ENCODE measurements at places on chromosomes 12 and 14.

- no peak for DNase-seq
Observed at GRCh38 chr14:90784621-90785270, 31.5 kb downstream of the TTC7B start.

DNA sequence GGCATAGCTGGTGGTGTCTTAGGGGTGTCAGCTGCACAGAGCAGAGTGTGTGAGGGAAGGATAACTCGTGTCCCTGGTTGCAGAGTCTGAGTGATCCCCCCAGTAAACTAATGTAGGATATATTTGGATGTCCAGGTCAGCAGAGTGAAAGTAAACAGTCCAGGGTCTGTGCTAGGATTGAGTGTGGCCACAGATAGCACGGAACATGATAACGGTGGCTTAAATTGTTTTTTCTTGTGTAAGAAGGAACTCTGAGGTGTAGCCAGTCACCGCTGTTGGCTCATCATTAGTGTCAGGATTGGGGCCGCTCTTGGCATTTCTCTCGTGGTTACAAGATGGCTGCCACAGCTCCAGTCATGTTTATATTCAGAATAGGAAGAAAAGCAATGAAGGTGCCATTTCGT, 97.3 kb downstream of the DERA start:
- no peak for DNase-seq

DNA sequence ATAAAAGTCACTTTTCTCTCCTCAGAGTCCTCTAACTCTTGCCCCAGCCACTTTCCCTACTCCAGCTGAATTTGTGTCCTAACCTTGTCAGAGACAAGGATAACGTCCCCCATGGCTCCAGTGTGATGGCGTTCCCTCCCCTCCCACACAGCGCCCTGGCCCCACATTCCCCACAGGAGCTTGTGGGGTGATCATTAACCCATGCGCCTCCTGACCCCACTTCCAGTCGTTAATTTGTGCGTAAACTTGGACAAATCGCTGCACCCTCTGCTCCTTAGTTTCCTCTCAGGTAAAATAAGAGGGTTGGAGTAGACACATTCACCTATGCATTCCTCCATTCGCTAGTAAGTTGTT, 22.9 kb upstream of the BCDIN3D start:
- no peak for DNase-seq

DNA sequence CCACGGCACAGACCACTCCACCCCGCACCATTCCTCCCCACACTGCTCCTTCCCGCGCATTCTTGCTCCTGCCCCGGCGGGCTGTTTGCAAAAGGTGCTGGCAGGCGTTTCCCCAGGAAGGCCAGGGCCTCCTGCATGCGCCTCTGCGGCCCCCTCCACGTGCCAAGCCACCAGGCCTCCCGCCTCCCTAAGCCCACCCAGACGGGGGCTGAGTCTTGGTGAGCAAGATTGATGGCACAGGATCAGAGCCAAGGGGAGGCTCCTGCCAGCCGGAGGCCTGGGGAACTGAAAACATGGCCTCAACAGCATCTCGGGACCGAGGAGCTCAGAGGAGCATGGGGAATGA, 328.3 kb upstream of the DIO3 start:
- no peak for DNase-seq

- no peak for DNase-seq
Observed at GRCh38 chr12:118187751-118188435, 52.0 kb downstream of the PEBP1 start.

DNA sequence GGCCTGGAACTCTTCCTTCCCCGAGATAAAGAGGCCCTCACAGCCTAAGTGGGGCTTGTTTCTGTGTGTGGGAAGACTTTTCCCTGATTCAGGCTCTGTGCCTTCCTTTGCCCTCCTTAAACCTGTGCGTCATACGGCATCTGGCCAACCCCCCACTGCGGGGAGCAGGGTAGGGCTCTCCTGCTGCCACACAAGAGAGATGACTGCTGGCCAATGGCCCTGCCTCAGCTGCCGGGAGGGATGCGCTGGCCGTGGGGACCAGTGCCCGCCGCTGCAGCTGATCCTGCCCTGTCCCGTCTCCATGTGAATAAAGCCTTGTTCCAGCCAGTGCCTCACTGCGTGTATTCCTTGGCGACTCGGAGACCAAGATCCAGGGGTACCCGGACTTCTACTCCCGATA, 42.5 kb upstream of the BEGAIN start:
- DNase-seq, result no peak

DNA sequence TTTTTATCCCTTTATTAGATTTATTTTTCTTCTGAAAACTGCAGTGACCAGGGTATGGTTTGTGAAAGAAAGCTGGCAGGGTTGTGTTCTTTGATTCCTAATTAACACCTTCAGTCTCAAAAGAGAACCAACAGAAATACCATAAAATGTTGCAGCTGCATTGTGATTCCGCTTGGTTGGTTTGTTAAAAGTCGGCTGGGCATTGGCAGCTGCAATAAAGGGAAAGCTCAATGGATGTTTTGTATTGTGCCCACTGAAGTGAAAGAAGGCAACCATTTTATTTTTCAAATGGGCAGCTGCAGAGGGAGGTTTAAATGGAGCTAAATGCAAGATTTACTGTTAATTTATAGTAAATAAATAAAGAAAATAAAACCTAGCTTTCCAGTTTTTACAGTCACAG, 16.7 kb downstream of the LGR5 start:
- no peak for DNase-seq

- DNase-seq, result no peak
Observed at GRCh38 chr14:54909817-54910558, 7.4 kb upstream of the GCH1 start.

All from AG08395 (cell line).